Neural progenitor cell (in vitro differentiated cells): ENCODE measurements at places on chromosomes 1 and 21.

GRCh38 chr1:55203064-55203463 is 12.1 kb downstream of the USP24 start:
- no peak for DNase-seq

DNA sequence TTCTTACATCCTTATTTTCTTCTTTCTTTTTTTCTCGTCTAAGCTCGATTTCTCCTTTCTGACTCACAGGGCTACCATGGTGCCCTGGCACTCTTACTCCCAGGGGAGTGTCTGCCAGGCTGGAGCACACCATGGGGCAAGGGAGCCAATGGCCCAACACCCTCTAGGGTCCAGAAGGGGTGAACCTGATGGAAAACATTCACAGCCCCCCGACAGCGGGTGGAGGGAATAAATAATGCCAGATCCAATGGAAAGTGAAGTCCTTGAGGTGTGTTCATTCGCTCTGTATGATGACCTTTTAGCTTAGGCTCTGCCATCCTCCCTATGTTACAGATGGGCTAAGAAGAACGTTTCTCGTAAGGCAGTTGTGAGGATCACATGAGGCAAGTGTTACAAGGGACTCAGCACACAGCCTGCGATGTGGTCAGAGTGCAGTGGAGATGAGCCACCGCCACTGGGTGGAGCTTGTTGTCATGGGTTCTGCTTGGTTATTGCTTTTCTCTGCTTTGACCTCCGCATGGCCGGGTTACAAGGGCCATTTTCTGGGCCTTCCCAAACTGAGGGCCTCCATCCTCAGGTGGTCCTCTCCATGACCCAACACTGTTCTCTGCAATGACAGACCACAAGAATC is 3.5 kb upstream of the FCMR start:
- no peak for DNase-seq

DNA sequence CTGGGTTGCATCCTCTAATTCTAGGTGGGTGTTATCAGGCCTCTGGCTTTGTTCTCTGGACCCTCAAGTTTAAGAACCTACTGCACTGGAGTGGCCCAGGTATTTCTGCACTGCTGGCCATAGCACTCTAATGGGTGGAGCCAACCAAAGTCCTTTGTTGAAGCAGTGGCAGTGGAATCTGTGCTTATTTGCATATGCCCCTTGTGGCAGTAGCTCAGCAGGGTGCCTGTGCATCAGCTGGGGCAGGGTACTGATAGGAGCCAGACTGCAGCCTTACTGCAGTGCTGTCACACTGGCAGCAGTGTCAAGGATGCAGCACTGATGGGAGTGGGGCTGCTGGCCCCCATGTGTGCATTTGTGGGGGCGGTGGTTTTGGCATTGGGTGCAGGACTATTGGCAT is 660.6 kb downstream of the LRRIQ3 start:
- DNase-seq = peak; percentile 23

- no peak for DNase-seq
Observed at GRCh38 chr1:232590744-232591082, 39.2 kb downstream of the SIPA1L2 start.

GRCh38 chr1:210541680-210542358 is 213.1 kb downstream of the HHAT start:
- peak; percentile 9 for DNase-seq

GRCh38 chr1:995665-996633 is 3.9 kb downstream of the HES4 start:
- no peak for DNase-seq

DNA sequence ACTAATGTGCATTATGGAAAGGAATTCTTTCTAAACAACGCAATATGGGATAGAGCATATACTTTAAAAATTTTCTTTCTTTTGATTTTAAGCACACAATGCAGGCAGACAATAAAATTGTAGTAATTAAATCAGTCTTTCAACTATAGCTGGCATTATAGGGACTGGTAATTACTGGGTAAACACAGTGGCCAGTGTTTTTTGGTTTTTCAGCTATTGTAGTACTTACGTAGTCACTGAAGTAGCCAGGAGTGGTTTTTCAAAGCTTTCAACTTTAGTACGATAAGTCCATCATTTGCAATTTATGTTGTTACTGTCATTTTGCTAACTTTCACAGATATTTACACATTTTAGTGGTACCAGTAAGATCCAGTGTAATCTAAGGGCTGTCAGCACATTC is 50.6 kb downstream of the RAB3GAP2 start:
- no peak for DNase-seq

DNA sequence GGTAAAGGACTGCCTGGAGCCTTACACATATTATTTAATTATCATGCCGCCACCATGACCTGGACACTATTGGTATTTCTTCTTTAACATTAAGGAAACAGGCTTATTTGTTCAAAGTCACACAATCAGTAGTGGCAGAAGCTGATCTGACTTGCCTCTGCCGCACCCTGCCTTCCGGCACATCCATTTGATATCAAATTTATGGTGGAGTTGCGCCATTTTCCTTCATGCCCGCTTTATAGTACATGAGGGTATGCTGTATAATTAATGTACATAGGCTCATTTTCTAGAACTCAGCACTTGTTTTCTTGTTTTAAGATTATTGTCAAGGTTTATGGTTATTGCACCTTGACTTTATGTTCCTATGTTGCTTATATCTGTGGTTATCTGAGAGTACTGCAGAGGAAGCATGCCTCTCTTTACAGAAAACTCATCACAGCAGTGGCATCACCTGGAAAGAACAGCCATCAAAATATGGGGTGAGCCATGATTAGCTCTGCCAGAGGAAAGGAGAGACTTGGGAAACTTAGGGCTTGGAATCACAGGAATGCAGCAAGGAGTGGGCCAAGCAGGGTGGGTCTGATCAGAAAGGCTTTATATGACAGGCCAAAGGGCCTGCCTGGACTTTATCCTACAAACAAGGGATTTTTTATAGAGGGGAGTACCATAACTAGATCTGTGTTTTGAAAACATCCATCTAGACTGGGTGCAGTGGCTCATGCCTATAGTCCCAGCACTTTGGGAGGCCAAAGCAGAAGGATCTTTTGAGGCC is 72.2 kb upstream of the GJB5 start:
- DNase-seq = no peak

GRCh38 chr1:156691665-156692440 is 13.5 kb downstream of the CRABP2 start:
- DNase-seq = peak; percentile 70

GRCh38 chr1:230681599-230681998 is 32.3 kb downstream of the AGT start:
- DNase-seq = no peak

- DNase-seq = no peak
Observed at GRCh38 chr1:185260611-185261010, 56.4 kb downstream of the IVNS1ABP start.

GRCh38 chr21:14084068-14084501 is 126.7 kb downstream of the LIPI start:
- DNase-seq = no peak

DNA sequence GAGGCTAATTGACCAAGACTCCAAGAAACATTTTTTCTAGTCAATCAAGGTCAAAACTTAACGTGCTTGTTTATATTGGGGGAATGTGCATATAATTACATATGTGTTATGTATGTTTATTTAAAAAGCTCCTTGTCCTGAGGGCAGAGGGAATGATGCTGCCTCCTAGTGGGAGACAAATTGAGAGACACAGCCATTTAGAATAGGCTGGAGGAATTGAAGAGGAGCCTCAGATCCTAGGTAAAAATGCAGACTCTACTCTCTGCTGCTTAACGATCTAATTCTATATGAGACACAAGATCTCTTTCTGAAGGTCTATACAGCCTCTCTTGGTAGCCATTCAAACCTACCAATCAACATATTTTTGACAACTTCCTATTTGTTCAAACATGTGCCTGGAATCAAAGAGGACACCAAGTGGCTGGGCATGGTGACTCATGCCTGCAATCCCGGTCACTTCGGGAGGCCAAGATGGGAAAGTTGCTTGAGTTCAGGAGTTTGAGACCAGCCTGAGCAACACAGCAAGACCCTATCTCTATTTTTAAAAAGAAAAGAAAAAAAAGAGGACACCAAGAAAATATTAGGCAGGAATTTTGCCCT is 136.6 kb upstream of the ZNF648 start:
- no peak for DNase-seq

GRCh38 chr1:51705035-51705434 is 88.1 kb downstream of the OSBPL9 start:
- DNase-seq = no peak

DNA sequence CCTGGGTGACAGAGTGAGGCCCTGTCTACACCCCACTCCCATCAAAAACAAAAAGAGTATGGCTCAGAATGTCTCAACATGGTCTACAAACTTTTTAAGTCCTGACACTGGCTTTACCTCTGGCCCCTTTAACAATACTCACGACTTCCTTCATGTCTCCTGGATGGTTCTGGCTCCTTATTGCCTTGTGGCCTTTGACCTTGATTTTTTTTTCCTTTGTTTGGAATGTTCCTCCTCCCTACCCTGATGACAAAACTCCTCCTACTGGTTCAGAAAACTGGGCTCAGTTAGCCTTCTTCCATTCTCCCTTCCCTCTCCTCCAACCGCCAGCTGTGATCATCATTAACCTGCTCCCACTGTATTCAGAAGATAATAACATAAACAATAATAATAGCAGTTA is 4.6 kb upstream of the SOAT1 start:
- DNase-seq = no peak

GRCh38 chr1:2936559-2937515 is 84.4 kb upstream of the ACTRT2 start:
- DNase-seq = no peak

- DNase-seq = no peak
Observed at GRCh38 chr1:95035536-95035935, 37.2 kb downstream of the ALG14 start.

- no peak for DNase-seq
Observed at GRCh38 chr1:107480548-107481415, 339.9 kb downstream of the NTNG1 start.

DNA sequence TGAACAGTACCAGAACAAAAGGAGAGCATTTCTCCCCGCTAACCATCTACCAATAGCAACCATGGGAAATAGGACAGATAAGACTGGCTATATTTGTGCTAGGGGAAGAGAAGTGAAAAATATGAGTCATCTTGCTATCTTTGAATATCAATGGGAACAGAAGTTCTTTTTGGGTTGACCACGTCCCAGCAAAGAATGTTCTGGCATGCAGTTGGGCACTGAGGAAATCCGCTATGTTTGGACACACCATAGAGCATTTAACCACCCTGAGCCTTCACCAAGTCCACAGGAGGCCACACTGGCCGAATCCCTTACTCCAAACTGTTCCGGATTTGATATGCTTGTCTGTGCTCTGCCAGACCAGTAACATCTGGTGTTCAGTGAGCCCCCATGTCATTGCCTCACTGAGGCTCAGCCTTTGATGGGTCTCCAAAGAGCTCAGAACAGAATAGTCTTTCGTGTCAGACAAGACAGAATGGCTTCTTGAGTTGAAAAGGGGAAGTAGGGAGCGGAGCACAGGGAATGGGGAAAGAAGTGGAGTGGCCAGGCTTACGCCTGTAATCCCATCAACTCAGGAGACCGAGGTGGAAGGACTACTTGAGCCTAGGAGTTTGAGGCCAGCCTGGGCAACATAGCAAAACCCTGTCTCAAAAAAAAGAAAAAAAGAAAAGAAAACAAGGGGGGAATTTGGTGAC is 81.4 kb downstream of the SMYD2 start:
- DNase-seq = no peak

- DNase-seq = no peak
Observed at GRCh38 chr1:110903853-110904500, 31.0 kb downstream of the CD53 start.

DNA sequence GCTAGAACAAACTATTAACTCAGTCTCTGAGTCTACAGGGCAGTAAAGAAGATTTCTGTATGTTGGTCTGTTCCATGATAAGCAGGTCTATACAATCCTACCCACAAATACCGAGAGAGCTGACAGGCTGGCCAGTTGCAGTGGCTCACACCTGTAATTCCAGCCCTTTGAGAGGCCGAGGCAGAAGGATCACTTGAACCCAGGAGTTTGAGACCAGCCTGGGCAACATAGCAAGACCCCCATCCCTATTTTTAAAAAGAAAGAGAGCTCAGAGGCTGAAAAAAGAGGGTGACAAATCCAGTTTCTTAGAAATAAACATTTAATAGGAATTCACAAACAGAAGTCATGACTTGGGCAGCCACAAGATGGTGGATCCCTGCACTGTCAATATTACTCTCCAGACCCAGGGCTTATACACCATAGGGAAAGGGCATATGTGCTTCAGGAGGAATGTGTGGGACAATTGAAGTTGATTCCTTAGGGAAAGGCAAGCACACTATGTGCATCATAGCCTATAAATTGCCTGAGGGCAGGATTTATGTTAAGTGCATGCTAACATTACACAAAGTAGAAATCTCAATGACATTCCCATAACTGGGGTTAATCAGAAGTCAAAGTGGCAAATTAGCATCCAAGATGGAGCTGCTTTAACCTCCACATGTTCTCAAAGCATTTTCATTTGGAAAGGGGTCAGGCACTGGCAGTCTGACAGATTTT is 66.8 kb downstream of the SLC16A1 start:
- no peak for DNase-seq

- peak; percentile 66 for DNase-seq
Observed at GRCh38 chr1:162649583-162649982, 17.3 kb downstream of the DDR2 start.

DNA sequence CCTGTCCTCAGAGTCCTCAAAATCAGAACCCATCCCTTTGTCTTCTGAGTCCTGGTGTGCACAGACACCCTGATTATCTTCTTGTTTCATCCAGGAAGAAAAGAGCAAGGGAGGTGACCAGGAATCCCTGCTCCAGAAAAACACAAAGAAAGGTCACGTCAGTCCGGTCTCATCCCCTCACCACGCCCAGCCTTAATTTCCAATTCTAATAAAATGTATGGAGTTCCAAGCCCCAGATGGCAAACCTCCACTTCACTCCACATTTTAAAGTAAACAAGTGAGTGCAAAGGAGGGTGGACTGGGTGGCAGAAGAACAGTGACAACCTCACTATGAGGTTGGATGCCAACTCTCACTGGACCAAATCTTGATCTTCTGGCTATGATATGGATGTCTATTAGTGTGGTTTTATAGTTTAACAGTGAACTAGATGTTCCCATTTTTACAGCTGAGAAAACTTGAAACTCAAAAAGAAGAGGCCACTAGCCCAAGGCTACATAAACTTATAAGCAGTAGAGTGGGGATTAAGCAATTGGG is 22.0 kb downstream of the ZNF697 start:
- no peak for DNase-seq

- no peak for DNase-seq
Observed at GRCh38 chr1:169931795-169932231, 38.1 kb upstream of the SCYL3 start.

DNA sequence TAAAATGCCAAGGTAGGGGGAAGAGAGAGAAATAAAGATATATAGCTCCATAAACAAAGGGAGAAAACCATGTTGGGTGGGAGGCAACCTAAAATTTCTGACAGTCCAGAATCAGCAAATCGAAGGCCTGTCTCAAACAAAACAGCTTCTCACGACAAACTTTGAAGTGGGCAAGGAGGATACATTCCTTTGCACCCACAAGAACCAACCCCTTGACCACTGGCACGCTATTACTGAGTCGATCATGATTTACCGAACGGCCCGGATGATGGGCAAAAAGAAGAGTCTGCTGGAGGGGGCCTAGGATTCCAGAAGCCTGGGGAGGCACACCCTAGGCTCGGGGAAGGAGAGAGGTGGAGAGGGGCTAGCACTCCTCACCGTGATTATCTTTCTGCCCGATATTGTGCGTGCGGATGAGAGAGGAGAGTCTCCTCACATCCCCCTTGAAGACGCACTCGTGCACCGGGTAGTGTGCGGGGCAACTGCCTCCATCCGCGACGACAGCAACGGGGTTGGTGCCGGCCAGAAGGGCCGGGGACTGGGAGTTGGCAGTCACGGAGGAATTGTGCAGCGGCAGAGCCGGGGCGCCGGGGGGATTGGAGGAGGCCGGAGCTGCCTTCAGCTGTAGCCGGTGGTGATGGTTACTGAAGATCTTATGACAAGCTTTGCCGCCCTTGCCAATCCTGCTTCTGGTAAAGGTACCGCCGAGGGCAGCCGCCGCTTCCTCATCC is 756 bp downstream of the ANKRD13C start:
- DNase-seq = peak; percentile 38
